ENCODE measurements at places on chromosomes 12 and 14. TPM values are rescaled to one million over a fixed set of nuclear protein-coding genes. Genes with fewer than 3 reads are reported as not detected.
A peak's percentile ranks its signal among the peaks of the same experiment; 100 is the strongest.

Gene RASSF9
- total RNA-seq = 5.0 TPM

Gene ZFYVE1
- total RNA-seq = 8.9 TPM

Gene KRT83
- total RNA-seq = not detected

- DNase-seq = no peak
Measured at GRCh38 chr14:73739174-73739898, 25.2 kb upstream of the PNMA1 start.

- DNase-seq = no peak
Measured at GRCh38 chr12:100993916-100994450, 199.4 kb downstream of the ANO4 start.

- DNase-seq = no peak
Measured at GRCh38 chr12:81303935-81304334, 226.1 kb downstream of the ACSS3 start.

DNA sequence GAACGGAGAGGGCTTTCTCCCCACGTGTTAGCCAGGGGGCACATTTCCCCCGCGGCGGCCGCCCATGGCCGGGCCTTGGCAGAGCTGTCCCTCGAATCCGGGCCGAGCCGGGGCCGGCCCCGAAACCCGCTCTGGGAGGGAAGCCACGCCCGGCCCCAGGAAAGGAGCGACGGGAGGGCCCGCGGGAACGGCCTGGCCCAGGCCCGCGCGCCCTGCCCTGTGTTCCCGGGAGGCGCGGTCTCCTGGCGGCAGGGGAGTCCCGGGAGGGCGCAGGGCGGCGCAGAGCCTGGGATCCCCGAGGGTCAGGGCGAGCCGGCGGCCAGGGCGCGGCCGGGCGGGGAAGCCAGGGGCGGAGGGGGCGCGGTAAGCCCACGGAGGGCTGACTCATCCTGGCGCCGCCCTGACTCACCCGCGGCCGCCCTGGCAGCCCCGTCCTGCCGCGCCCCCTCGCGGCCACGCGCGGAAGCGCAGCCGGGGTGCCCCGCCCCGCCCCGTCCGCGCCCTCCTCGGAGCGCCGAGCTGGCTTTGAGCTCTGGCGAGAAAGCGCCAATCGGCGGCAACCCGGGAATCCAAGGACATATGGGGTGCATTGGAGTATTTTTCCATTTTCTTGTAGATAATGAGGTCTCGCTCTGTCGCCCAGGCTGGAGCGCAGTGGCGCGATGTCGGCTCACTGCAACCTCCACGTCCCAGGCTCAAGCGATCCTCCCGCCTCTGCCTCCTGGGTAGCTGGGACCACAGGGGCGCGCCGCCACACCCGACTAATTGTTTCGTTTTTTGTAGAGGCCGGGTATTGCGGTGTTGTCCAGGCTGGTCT is 31.8 kb upstream of the PLEKHG6 start:
- peak; percentile 66 for DNase-seq

DNA sequence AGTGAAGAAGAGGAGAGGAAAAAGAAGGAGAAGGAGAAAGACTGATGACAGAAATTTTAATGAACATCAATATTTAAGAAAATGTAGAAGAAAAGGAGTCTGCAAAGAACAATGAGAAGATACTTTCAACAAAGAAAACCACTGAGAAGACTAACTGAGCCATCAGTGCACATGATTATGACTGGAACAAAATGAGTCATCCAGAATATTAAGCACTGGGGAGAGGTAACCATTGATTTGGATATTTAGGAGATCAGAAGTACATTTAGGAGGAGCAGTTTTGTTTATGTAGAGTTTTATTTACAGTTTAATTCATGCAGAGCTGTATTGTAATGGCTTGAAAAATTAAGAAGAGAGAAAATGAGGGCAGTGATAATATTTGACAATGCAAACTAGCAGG is 159.1 kb downstream of the C12orf50 start:
- peak; percentile 54 for DNase-seq

Gene MAP3K9
- 14.4 TPM for total RNA-seq

Gene CCDC177
- not detected for total RNA-seq

DNA sequence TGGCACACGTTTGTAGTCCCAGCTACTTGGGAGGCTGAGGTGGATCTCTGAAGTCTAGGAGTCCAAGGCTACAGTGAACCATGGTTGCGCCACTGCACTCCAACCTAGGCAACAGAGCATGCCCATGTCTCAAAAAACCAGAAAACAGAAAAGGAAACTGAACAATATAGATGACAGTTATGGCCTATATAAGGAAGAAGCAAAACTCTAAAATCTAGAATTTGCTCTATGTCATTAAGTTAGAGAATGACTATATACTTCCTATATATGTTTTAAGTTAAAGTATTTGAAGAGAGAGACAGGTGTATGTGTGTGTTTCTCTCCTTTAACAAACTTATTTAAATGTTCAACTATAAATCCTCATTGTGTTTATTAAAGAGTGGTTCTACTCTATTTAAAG is 65.8 kb downstream of the MNAT1 start:
- DNase-seq = no peak

Gene TMEM132D
- total RNA-seq = 0.05 TPM

GRCh38 chr12:85985996-85986395 is 111.9 kb downstream of the NTS start:
- peak; percentile 21 for DNase-seq
